GM12891 (cell line): ENCODE measurements at places on chromosomes 2 and 18.

- no peak for DNase-seq
Measured at GRCh38 chr2:200708943-200709342, 102.8 kb upstream of the BZW1 start.

- DNase-seq, result no peak
Measured at GRCh38 chr2:26292646-26293045, 47.9 kb downstream of the HADHB start.

- no peak for DNase-seq
Measured at GRCh38 chr2:190540048-190540447, 5.5 kb upstream of the NEMP2 start.

- no peak for DNase-seq
Measured at GRCh38 chr2:102117472-102117858, 25.1 kb upstream of the IL1R1 start.

GRCh38 chr2:68807821-68808266 is 63.4 kb downstream of the BMP10 start:
- no peak for DNase-seq

DNA sequence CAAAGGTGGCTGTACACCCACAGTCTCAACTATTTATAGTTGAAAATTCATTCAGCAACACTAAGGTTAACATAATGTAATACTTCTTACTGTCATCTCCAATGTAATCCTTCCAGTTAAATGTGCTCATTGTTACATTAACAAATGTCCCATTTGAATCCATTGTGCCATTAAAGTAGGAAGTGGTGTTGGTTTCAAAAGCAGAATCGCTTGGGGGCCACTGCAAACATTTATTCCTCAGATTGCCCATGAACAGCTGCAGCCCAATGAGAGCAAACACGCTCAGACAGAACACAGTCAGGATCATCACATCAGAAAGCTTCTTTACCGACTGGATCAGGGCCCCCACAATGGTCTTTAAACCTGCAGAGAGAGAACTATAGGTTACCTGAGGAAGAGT is 41.4 kb downstream of the SCN3A start:
- no peak for DNase-seq

GRCh38 chr18:36358141-36358540 is 60.6 kb downstream of the FHOD3 start:
- no peak for DNase-seq

DNA sequence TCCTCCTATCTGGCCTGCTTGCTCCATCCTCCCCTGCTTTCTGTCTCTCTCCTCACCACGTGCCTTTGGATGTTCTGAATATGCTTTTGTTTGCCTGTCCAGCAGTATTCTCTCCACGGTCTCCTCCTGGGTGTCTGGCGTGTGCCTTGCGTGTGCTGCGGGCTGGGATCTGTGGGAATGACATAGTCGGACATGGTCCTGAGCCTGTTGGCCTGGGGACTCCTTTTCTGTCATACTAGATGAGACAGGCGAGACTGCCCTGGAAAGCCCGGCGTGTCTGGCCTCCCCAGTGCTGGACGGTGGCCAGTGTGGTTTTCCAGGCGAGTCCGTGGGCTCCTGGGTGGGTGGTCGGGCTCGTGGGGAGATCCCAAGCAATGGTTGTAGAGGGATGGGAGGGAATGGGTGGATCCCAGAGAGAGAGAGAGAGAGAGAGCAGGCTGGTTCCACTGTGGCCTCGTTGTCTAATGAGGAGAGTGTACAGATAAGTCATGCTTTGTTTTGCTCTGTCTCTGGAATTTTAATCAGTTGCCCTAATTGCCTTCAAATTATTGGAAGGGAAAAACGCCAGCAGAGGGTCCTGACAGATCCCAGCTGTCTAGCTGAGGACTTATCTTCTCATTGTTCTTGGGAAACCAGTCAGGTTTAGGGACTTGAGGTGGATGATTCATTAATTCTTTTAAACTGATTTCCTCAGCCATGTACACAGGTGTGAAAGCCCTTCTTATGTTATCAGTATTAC is 58.3 kb downstream of the HPCAL1 start:
- no peak for DNase-seq

DNA sequence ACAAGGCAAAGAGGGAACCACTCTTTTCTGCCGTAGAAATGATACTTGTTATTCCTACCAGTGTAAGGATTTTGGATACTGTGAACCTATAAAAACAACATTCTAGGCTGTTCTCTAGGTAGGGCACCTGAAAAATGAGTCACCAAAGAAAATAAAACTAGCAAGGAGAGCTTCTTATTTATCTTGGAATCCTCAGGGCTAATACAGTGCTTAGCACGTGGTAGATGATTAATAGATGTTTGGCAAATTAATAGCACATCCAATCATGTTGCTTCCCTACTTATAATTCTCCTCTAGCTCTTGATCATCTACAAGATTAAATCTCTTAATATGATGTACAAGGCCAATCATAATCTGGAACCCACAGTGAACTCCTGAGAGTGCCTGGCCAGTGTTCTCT is 73.1 kb downstream of the AAK1 start:
- no peak for DNase-seq

DNA sequence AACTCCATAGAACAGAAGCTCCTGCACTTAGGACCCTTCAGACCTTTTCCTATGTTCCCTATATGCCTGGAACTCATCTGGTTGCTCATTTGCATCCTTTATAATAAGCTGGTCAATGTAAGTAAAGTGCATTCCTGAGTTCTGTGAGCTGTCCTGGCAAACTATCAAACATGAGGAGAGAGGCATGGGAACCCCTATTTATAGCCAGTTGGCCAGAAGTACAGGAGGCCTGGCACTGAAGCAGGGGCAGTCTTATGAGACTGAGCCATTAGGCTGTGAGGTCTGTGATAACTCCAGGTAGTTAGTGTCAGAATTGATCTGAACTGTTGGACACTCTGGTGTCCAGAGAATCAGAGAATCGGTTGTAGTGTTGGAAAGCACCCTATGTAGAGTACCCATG is 88.4 kb downstream of the EHD3 start:
- DNase-seq, result no peak

DNA sequence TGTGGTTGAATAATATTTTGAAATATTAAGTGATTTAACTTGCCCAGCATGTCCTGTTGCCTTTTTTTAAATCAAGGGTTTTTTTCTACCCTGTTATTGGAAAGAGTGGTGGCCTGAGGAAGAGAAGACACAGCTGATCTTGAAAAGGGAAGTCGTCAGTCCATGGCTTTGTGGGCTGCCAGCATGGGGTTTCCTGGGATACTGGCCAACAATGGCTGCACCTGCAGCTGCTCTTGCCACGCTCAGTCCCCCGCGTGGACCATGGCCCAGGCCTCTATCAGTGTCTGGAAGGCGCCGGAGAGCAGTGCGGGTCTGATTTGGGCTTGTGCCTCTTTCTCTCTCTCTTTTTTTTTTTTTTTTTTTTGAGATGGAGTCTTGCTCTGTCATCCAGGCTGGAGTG is 99.3 kb downstream of the ASB1 start:
- DNase-seq, result no peak

DNA sequence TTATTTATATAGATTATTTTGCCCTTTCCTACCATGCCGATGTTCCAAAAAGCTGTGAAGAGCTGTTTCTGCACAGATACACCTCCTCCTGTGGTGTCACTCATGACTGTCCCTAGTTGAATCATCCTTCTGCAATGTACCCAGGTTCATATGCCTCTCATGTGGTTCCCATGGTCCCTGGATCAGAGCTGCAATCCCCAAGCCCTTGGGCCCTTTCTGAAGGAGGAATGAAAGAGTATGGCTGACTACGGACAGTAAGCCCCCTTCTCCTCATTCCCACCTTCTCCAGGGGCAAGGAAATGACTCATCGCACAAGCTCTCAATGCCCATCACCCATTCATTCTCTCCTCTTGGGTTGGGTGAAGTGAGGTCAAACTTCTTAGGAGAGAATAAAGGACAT is 63.9 kb upstream of the ACVR1 start:
- no peak for DNase-seq

GRCh38 chr2:207970826-207971180 is 54.5 kb downstream of the PLEKHM3 start:
- DNase-seq, result no peak

GRCh38 chr18:68803356-68803755 is 5.5 kb downstream of the CCDC102B start:
- DNase-seq, result no peak

GRCh38 chr2:211035548-211036185 is 479.3 kb downstream of the CPS1 start:
- DNase-seq, result no peak

- no peak for DNase-seq
Measured at GRCh38 chr2:239149501-239149900, 251.3 kb downstream of the HDAC4 start.

- DNase-seq, result no peak
Measured at GRCh38 chr2:210132239-210132638, 39.0 kb downstream of the KANSL1L start.

GRCh38 chr2:46181789-46182530 is 115.2 kb upstream of the EPAS1 start:
- no peak for DNase-seq

- no peak for DNase-seq
Measured at GRCh38 chr2:226158229-226158628, 641.4 kb downstream of the IRS1 start.

GRCh38 chr2:136424112-136424511 is 306.2 kb upstream of the CXCR4 start:
- no peak for DNase-seq

DNA sequence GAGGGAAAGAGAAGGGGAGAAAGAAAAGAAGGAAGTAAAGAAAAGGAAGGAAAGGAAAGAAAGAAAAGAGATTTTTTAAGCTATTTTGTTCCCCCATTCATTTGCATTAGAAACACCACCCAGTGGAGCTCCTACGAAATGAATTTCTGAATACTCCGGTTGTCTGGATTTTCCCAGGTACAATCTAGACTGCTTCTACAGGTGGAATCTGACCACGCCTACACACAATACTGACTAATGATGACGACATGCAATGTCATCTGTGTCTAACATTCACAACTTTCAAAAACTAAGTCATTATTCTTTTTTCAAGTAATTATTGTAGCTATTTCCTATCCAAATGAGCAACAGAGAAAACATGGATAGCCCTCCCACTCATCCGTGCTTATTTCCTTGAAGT is 121.7 kb downstream of the ZNF516 start:
- DNase-seq, result no peak

GRCh38 chr2:45763255-45763654 is 111.8 kb downstream of the PRKCE start:
- no peak for DNase-seq

DNA sequence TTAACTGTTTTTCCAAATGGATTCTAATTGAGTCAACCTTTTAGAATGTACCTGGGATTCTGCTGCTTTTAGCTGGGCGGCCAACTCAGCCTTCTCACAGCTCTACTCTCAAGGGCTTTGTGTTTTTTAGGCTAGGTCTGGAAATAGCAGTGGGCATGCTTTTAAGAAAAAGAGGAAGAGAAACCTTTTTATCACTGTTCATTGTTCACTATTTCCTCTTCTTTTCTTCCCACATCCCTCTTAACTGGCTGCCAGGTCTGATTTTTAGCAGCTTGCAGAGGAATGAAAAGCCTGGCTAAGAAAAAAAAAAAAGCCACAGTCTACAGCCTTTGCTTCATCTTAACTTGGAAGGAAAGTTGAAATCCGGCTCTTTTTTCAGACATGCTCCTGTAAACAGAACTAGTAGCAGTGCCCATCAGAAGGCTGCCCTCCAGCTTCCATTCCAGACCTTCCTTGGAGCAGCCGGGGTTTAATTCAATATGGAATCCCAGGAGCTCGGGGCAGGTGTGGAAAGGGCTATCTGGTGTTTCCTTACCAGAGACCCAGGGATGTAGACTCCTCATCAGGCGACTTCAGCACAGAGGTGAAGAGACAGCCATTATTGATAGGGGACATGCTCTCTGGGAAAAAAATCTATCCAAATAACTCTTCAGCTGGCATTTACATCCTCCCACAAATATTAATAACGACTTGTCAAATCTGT is 230.7 kb downstream of the MYO3B start:
- DNase-seq, result no peak

DNA sequence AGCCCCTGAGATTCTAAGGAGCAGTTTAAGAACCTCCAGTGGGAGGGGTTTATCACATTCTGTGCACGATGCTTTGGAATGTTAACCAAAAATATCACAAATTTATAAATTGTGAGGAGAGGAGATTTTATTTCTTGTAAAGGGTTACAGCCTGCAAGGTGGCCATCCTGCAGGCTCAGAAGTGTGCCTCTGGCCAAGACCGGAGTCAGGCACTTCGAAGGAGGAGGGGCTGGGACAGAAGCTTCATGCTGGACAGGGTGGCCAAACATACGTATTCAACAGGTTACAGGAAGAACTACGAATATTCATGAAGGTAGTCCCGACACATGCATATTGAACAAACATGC is 144.1 kb upstream of the NCK2 start:
- DNase-seq, result no peak

- no peak for DNase-seq
Measured at GRCh38 chr2:11508279-11508678, 25.6 kb upstream of the GREB1 start.

DNA sequence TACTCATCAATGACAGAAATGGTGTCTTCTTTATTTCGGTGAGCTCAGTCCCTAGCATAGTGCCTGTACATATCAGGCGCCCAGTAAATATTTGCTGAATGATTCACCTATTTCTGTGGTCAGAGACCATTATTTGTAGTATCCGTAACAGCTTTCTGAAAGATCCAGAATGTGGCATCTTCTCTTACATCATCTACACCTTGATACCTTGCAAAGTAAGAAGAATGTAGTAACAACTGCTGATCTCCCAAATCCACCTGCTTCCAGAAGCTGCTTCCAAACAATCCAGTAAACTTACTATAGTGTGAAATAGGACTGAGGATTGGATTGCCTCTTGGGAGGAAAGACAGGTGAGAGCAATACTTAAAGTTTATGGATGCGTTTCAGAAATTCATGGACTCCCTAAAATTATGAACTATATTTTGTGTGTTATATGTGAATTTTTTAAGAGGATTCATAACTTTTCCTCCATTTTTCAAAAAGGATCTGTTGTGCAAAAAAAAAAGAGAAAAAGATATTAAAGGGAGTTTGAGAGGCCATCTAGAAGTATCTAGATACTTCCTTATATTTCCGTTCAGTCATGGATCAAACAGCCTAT is 945 bp upstream of the ASXL2 start:
- no peak for DNase-seq

GRCh38 chr2:30110773-30111172 is 36.0 kb upstream of the YPEL5 start:
- DNase-seq, result no peak

DNA sequence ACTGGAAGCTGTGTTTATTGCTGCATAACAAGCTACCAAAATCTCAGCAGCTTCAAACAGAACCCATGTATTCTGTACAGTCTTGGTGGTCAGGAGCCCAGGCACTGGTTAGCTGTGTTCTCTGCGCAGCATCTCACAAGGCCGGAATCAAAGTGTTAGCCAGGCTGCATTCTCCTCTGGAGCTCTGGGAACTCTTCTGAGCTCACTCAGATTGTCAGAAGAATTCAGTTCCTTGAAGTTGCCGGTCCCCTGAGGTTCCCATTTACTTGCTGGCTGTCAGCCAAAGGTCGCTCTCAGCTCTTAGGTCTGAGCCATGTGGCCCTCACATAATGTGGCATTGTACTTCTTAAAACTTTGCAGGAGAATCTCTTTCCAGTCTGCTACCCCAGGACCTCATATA is 123.6 kb upstream of the SMIM21 start:
- DNase-seq, result no peak
